HT-29 (cell line): ENCODE measurements at places on chromosomes 5 and 9. TPM values are rescaled to one million over a fixed set of nuclear protein-coding genes. Genes with fewer than 3 reads are reported as not detected.
A peak's percentile ranks its signal among the peaks of the same experiment; 100 is the strongest.

- peak; percentile 17 for DNase-seq
Observed at GRCh38 chr5:39498278-39498952, 73.6 kb upstream of the DAB2 start.

DNA sequence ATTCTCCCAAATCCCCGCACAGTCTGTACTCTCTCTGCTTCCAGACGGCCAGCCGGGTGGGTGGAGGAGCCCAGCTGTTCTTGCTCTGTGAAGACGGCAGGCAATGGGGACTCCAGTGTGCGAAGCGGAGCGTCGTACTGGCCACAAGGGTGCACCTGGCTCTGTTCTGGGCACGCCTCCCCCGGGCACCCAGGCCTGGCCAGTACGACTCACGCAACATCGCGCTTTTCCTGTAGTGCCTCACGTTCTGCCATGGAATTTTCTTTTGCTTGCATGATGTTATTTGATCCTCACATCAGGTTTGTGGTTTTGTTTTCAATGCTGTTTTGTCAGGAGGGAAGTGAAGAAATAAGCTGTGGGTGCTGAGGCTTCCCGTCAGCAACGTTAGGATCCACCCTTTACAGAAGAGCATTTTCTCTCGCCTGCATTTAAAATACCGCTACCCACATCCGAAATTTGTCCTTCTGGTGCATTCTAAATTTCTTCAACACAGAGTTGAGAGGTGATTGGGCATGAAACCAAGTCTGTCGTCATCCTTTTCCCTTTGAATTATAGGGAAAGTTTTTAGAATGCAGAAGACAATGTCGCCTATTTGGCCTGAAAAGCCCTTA lies 311.7 kb downstream of the TRIM36 start:
- DNase-seq = no peak

GRCh38 chr9:114086009-114086408 lies 7.9 kb upstream of the AMBP start:
- DNase-seq = no peak

DNA sequence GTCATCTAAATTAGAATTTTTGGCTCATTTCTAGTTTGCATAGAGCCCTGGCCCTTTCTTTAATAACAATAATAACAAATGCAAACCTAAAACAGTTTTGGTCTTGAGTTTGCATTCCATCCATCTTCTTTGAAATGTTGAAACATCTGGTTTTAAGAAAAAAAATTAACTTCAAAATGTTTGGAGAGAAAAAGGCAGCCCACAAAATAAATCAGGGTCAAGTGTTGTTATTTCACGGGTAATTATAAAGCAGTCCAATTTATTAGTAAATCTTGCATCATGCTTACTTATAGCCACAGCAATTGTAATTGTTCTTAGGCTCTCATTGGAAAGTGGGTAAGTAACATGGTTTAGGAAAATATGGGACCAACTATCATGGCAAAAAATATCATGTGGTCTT lies 247.0 kb upstream of the MEF2C start:
- DNase-seq = no peak

- no peak for DNase-seq
Observed at GRCh38 chr5:82603033-82603987, 325.2 kb upstream of the RPS23 start.

The FOXD4L5 gene
- 0.05 TPM in 1 of 2 replicates, not detected in the other for total RNA-seq
